Right kidney (tissue), 9 donors: ENCODE measurements at places on chromosomes 12 and 14.

GRCh38 chr14:72118841-72119240, 186.6 kb downstream of the RGS6 start:
- DNase-seq = no peak

GRCh38 chr12:119695034-119695433, 27.1 kb downstream of the PRKAB1 start:
- DNase-seq = no peak

- no peak for DNase-seq
Measured at GRCh38 chr12:6110006-6110405, 14.5 kb downstream of the VWF start.

DNA sequence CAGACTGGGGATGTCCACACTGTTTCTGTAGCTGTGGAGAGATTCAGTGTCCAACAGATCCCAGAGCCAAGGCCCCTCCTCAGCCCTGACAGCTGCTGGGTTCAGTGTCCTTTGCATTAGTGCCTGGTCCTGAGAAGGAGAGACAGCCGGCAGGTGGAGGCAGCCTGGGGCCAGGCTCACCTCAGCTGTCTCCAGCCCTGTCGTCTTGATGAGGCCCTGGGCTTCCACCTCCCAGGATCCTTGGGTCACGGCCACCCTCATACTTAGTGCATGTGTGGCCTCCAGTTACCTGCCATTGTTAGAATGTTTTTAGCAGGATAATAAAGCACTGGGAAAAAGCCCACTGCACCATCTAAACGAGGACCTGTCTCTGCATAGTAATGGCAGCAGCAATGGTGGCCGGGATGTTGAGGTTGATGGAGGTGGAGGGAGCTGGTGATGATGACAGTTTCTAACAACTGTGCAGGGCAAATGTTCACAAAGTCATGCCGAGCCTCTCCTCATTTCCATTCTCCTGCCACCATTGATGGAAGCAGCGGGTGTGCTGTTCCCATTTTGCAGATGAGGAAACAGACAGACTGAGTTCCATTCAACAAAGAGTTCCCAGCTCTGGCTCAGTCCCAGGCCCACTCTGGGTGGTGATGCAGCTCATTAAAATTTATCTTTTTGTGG, 17.7 kb downstream of the ASB2 start:
- no peak for DNase-seq

DNA sequence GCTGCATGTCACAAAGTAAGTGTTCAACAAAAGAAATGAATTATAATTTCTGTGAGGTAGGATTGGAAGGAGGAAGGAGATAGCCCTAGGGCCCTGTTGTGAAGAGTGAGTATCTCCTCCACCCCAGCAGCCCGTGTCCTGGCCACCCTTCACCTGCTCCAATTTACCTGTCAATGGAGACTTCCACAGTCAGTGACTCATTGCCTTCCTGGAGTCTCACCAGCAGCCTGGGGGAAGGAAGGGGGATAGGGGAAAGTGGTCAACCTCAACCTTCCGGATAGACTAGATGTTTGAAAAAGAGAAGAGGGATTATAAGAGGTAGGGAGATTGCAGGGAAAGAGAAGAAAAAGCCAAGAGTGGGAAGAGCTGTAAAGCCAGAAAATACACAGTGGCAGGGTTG, 9.2 kb downstream of the STAT2 start:
- no peak for DNase-seq

DNA sequence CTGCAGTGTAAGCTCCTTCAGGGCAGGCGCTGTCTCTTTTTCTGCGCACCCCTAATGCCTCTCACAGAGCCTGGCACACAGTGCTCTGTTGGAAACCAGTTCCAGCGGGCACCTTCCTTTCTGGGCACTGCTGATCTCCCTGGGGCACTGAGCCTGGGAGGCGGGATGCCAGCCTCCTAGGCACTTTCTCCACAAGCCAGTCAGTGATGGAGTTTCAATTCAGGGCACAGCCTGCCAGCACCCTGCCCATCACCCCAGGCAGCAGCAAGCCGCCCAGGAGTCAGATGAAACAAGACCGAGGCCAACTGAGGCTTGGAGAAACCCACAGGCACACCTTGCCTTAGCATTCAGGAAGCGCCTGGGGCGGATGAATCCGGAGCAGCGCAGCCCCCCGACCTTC, 5.7 kb upstream of the CTDSP2 start:
- no peak for DNase-seq

DNA sequence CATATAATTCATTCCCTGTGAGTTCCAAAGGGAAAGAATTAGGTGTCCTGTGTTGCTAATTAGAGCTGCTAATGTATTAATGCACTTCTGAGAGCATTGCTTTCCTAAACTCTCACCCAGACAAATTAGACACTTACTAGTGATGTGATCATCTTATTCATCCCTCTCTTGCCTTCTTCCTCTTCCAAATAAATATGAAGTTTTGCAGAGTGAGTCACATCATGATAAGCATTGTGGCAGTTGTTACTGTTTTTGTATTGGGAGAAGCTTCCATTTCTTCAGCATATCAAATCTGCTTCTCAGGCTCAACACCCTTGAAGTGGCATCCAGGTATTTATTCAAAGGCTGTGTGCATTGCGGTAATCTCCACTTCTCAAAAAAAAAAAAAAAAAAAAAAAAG, 37.3 kb upstream of the E2F7 start:
- DNase-seq = no peak
